ENCODE measurements at places on chromosomes 6 and 20.
A peak's percentile ranks its signal among the peaks of the same experiment; 100 is the strongest.

- no peak for DNase-seq
Measured at GRCh38 chr6:154229786-154230185, 126.8 kb downstream of the IPCEF1 start.

DNA sequence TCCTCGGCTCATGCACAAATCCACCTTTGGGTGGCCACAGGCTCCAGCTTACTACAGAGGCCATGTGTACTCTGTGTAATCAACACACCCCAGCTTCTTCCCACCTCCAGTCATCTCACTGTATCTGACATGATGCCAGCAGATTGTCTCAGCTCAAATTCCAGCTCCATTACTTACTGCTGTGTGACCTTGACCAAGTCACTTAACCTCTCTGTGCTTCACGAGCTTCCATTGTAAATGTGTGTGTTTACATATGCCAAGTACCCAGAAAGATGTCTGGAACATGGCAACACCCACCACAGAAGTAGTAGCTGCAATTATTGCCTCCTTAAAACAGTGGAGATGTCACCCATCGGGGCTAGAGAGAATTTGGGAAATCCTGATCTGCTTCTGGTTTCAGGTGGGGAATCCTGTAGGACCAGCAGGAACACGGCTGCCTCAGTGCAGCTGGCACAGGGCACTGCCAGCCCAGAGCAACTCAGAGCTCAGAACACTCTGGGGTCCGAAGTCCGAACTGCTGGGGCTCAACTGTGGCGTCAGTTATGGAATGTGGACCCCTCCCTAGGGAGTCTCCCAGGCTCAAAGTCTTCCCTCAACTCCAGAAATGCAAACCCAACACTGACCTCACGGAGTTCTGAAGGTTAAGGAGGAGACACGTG, 21.2 kb upstream of the HLA-B start:
- DNase-seq = no peak

DNA sequence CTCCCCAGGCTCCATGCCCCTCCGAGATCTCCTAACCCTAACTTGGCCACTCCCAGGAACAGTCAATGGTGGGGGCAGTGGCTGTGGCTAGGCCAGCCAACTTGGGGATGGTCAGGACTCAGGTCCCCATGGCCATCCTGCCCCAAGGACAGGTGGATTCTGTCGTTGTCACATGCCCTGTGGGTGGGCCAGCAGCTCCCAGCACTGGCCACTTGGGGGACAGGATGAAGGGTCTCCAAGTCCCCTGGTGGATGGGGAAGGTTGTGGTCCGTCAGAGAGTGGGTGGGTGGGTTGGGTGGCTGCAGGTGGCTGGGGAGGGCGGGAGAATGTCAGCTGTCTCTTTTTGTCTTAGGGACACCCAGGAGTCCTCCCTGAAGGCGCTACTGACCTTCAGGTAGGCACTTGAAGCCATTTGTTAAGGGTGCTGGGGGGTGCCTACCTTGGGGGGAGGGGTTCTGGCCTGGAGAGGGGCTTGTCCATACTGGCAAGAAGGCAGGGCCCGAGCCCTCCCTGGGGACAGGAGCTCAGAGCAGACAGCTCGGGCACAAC, 5.5 kb downstream of the COL9A3 start:
- no peak for DNase-seq

DNA sequence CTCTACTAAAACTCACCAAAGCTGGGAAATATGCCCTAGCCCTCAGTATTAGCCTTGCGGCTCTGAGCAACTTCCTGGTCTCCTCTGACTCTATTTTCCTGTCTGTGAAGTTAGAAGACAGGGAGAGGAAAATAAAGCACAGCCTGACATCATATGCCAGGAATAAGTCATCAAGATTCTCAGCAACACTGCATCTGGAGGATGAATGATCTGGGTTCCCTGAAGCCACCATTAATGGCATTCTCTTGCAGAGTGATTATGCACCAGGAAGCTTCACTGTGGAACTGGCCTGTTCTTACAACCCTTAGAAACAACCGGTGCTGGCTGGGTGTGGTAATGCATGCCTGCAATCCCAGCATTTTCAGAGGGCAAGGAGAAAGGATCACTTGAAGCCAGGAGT, 12.4 kb downstream of the ADGRF5 start:
- DNase-seq = peak; percentile 6

GRCh38 chr20:25353747-25354705, 36.6 kb downstream of the ABHD12 start:
- DNase-seq = peak; percentile 42

- no peak for DNase-seq
Measured at GRCh38 chr20:22729180-22729579, 144.8 kb upstream of the FOXA2 start.

DNA sequence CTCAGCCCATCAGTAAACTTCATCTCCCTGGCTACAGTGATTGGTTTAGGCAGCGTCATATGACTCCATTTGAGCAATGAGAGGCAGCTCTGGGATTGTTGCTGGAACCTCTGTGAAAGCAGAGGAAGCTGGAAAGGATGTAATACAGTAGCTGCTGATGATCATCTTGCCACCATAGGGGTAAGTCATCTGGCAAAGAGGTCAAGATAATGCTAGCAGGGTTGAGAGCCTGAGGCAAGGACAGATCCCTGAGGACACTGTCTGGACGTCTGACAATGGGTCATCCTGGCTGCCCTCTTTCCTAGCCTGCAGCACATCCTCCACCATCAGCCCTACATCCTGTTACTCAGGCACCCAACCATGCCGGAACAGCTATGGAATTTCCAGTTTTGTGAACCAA, 25.5 kb upstream of the FKBP1A start:
- peak; percentile 64 for DNase-seq

GRCh38 chr6:138568997-138569396, 69.7 kb upstream of the NHSL1 start:
- no peak for DNase-seq

- no peak for DNase-seq
Measured at GRCh38 chr6:37702314-37702713, 4.6 kb upstream of the MDGA1 start.

DNA sequence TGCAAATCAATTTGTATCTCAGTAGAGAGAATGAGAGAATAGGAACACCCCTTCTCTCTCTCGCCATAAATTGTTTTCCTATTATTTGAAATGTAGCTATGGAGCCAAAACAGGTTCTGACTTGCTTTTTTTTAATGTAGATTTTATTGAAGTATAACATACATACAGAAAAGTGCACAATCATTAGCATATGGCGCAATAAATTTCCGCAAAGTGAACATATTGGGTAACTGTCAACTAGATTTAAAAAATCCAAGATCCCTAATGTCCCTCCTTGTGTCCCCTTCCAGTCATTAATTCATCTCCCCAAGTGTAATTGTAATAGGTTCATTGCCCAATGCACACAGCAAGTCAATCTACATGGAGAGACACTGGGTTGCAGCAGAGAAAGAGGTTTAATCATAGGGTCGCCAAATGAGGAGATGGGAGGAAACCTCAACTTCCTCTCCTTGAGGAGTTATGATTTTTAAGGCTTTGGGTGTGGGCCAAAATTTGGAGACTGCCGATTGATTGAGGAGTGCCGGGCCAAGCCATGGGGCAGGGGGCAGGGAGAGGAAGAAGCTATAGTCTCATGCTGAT, 43.3 kb upstream of the TGM3 start:
- no peak for DNase-seq

GRCh38 chr6:89555031-89555430, 83.5 kb downstream of the LYRM2 start:
- DNase-seq = no peak

DNA sequence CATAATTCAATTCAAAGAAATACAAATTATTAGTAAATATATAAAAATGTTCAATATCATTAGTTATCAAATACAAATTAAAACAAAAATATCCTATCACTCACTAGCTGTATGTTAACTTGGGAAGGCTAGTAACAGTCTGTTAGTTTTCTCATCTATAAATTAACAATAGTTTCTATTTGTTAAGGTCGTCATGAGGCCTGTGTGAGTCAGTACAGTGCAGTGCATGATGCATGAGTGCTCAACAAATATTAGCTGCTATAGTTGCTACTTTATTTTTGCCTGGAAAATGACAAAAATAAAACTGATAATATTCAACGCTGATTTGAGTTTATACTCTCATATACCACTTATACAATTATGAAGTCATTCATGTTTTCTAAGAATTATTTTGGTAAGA, 401.6 kb upstream of the RUNX2 start:
- peak; percentile 53 for DNase-seq

GRCh38 chr6:128033156-128033555, 132.3 kb upstream of the THEMIS start:
- no peak for DNase-seq

DNA sequence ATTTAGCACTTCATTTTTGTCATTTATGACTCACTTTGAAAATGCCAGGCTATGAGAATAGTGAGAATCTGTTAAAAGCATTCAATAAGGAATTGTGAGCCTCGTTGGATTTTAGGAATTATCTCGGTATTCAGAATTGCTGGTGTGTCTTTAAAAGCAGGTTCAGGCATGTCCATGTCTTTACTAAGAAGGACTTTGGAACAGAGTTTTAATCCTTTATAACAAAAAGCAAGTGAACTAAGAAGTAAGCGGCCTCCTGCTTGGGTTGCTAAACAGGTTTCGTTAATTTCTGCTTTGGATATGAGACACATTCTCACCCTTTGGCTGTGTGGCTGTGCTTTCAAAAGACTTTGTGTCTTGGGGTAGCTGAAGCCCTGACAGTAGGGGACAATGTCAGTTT, 74.9 kb downstream of the IGF2R start:
- DNase-seq = peak; percentile 81

DNA sequence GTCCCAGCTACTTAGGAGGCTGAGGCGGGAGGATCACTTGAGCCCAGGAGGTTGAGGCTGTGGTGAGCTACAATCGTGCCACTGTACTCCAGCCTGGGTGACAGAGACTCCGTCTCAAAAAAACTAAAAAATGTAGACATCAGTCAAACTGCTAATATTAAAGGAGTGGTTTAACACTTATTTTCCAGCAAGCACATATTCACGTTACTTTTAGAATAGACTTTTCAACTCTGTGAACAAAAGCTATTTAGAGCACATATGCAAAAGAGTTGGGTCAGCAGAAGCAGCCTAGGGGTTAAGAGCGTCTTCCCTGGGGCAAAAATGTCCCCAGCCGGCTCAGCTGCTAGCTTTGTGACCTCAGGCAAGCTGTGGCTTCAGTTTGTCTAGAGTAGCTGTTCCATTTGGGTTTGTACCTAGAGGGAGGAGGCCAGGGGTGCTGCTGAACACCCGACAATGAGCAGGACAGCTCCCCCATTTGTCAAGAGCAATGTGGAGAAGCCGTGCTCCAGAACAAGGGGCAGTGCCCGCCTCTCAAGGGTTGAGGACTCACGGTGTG, 62.5 kb upstream of the PTGIS start:
- no peak for DNase-seq

DNA sequence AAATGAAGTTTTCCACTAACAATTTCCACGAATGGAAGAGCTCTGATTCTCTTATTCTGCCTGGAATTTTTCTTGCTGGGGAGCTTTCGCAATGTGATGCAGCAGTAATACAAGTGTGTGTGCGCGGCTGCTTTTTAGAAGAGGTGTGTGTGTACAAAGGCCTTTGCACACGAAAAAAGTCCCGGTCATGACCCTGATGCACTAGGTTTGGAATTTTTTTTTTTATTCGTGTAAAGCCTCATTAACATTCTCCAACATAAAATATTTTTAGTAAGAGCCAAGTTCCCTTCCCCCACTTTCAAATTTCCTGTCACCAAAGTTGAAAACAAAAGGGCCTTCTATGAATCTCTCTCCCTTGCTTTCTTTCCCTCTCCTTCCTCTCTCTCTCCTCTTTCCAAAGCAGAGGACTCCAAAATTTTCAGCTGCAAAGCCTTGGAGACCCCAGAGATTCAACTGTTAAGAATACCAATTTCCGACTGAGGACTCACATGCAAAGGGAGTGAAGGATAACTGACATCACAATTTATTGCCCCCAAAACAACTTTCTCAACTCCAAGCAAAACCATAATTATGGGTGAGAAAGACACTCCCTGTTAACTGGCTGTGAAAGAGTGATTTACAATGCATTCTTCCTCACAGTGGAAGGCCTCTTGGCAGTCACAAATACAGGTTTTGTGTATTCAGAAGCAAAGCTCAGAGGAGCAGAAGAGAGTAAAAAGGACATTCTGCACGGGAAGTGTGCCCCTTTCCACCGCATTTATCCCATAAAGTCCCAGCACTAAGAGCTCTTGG, 421.2 kb upstream of the JARID2 start:
- no peak for DNase-seq

DNA sequence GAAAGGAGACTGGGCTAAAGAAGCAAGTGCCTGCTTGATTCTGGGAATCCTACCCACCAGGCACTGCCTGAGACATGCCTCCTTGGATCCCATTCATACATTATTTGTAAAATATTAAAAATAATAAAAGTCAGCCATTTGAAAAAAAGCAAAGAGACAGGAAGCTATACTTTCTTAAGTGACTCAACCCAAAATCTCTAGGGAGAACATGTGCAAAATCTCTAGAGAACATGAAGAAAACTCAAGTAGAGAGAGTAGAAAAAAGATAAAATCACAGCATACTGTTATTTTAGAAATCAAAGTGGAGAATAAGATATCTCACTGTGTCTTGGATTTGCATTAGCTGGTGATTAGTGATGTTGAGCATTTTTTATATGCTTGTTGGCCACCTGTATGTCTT, 197.2 kb upstream of the GGTLC1 start:
- no peak for DNase-seq

- DNase-seq = no peak
Measured at GRCh38 chr6:31464252-31465184, 33.4 kb upstream of the MICB start.

- no peak for DNase-seq
Measured at GRCh38 chr6:141877275-141877983, 255.3 kb upstream of the GJE1 start.

- DNase-seq = peak; percentile 8
Measured at GRCh38 chr6:132020138-132020581, 69.0 kb upstream of the CCN2 start.

- peak; percentile 76 for DNase-seq
Measured at GRCh38 chr6:89986650-89987074, 92.4 kb downstream of the GJA10 start.

- no peak for DNase-seq
Measured at GRCh38 chr20:38883081-38883980, 42.9 kb upstream of the FAM83D start.

DNA sequence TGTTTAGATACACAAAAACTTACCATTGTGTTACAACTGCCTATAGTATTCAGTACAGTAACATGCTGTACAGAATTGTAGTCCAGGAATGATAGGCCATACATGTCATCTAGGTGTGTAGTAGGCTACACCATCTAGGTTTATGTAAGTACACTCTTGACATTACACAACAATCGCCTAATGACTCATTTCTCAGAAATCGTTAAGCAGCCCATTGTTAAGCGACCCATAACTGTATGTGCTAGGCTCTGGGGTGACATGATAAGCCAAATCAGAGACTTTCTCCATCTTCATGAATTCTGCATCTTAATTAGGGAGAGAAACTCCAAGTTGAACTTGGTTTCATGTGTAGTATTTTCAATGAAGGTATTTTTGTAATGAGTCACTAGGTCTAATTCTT, 17.2 kb downstream of the STK35 start:
- DNase-seq = peak; percentile 83

DNA sequence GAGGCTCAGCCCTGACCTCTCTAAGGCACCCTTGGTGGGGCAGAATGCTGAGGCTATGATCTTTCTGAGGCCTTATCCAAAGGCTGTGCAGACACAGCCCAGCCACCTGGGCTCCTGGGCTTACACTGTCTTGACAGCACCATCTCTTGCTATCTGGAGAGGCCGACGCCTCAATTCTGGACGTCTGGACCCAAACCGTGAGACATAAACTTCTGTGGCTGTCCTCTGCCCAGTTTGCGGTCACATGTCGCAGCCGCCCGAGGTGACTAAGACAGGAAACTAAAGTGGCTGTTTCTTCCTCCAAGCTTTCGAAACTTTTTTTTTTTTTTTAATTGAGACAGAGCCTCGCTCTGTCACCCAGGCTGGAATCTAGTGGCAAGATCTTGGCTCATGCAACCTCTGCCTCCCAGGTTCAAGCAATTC, 49.3 kb downstream of the PRR18 start:
- no peak for DNase-seq

Data from epithelial cell of esophagus (primary cell).